ENCODE measurements at places on chromosomes 12 and 14.

DNA sequence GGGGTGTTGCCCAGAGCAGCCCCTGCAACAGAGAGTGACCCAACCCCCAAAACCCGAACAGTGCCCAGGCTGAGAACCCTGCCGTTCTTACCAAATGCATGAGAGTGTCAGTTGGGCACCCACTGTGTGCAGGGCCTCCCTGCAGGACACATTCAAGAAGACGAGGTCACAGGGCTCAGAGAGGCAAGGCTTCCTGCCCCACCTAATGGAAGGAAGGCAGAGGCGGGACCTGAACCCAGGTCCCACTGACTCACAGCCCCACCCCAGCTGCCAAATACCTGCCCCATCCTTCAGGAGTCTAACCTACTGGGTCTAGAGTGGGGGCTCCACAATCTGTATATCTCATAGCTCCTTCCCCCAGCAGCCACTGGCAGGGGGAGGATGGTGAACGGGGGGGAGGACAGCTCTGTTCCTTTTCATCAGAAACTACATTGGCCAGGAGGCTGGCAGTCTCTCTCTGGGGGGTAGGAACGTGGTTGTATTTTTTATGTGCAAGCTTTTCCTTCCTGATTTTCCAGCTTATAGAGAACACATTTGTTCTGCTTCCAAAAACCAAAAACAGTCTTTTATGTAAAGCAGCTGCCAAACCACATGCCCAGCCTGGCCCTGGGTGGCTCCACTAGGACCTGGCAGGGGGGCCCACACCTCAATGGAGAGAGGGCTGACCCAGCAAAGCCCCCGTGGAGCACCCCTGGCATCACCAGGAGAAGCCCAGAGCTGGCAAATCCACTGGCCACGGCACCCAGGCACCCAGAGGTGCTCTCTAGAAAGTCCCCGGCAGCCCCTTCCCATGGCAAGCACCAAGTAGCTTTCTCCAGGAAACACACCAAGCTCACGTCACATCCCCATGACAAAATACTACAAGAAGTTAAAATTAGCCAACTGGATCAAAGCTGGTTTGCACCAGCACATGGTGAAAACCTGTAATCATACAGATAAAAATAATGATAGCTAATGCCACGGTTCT, 17.0 kb downstream of the NCOR2 start:
- DNase-seq: no peak

DNA sequence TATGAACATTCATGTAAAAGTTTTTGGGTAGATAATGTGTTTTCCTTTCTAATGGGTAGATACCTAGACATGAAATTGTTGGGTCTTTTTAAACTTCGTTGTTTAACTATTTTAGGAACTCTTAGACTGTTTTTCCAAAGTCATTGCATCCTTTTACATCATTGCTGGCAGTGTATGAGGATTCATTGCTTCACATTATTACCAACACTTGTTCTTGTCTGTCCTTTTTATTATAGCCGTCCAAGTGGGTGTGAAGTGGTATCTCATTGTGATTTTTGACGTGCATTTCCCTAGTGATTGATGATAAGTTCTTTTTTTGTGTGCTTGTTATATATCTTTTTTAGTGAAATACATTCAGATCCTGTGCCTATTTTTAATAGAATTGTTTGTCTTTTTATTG, 39.4 kb downstream of the USP15 start:
- no peak for DNase-seq

DNA sequence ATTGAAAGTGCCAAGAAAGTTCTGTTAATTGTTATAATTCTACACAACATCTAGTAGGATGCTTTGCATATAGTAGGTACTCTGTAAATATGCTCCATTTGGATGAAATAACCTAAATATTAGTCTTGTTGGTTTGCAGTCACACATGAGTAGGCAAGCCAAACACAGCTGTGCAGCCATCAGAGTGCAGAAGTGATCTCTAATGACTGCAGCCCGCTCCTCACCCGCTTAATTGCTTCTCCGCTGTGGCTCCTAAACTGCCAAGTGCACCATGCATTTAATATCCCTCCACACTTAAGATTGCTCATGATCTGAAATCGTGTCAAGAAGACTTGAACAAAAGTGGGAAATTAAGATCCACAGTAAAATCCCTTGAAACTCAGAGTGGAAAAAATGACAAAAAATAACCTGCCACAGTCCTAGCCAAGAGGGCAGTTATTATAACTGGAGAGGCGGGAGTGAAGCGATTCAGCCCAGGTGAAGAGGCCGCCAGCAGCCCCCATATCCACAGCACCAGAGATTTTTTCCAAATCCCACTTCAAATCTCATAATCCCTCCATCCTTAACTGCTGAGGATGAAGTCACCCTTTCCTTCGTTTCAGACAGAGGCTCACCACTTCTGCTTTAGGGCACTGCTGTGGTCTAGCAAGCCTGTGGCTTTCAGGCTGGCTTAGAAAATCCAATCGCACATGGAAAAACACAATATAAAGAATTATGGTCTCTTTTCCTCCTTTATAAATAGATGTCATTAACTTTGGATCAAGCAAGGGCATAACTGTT, 69.5 kb downstream of the TMEM30B start:
- no peak for DNase-seq

GRCh38 chr14:91225025-91225424, 19.5 kb downstream of the GPR68 start:
- peak; percentile 62 for DNase-seq

GRCh38 chr12:93292731-93293566, 84.8 kb upstream of the NUDT4 start:
- DNase-seq: no peak

DNA sequence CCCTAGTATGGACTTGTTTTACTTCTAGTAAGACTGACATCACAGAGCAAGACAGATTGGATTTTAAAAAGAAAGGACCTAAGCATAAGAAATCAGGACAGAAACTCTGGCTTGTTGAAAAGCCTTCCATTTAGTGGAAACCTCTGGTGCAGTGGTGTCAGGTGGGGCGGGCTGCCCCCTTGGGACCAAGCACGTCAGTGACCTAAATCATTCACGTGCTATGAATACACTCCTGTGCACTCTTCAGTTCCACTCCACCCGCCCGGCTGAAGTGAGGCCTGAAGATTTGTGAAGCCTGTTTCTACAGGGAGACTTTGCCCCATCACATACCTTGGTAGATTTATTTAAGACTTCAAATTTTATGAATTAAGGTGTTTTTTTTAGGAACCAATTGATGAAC, 58.2 kb upstream of the STRN3 start:
- no peak for DNase-seq

Measured in fibroblast of mammary gland (primary cell).